ENCODE measurements at places on chromosomes 3 and 15.

DNA sequence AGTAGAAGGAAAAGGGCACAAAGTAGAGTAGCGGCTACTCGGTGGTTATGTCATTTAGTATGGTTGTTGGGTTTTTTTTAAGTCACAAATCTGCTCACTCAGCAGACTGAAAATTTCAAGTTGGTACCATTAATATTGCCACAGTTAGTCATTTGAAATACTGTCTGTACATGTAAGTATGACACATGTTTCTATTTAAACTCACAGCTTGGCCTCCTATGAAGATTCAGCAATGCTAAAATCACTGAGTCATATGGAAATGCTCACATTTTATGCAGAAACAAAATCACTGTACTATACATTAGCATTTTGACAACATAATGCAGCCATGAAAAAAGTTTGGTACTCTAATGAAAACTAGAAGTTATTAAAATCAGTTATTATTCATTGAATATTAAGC is 571.9 kb downstream of the TAFA4 start:
- no peak for DNase-seq

DNA sequence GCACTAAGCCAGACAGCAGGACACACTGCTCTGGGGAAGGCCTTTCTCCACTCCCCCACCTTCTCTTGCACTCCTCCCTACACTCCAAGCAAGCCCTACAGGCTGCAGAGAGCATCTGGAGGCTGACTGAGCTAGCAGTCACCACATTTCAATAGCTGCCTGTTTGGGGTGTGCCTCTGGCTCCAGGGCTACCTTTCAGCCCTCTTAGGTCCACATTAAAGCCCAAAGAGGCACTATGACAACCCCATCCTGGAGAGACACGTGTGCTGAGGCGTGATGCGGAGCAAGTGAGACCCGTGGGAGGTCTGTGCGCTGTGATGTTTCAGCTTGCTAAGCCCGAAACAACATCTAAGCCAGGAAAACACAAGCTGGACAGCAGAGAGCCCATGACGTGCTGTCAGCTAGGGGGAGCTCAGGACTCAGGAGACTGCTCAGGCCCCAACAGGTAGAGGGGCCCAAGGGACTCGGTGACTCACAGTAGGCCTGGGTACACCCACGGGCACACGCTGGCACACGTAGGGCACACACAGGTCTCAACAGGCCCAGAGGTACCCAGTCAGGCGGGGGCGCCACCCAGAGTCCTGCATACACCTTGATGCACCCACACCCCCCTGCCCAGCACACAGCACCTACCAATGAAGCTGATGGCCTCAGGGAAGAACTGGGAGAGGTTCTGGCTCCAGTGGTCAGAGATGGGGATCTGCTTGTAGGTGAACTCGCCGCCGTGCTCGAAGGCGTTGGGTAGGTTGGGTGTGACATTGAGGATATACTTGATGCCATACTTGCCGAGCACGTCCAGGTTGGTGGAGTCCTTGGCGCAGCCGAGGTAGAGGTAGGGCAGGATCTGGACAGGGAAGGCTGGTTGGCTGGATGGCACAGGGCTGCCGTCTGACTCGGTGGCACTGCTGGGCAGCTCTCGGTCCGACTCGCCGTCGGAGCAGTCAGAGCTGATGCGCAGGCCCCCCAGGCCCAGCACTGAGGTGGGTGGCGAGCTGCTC is 2.8 kb downstream of the DUSP7 start:
- no peak for DNase-seq

- DNase-seq, result no peak
Measured at GRCh38 chr3:106533093-106533787, 664.4 kb upstream of the CBLB start.

DNA sequence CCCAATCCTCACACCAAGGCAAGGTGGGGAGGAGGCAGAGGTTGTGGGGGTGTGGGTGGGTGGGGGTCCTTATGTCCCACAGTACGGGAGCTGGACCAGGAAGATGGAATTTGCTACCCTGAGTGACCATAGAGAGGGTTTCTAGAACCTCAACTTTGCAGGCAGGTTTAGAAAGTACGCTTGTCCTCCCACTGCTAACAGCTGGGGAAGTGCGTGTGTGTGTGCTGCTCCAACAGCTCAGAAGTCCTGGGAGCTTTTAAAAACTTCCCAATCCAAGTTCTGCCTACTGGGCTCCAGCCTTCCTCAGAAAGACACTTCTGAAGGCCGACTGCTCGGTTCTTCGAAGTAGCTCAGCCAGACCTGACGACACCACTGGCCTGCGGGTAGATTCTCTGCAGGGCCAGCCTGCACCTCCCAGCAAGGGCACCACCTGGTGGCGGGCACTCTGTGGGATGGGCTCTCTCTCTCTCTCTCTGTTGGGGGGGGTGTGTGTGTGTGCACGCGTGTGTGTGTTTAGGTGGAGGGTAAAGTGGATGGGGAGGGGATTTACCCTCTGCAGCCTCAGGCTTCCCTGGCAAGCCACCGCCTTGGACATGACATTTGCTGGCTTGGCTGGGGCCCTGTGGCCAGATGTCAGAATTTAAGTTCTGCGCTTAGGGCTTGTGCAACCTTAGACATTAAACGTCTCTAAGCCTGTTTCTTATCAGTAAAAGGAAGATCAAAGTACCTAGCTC is 15.6 kb downstream of the TMEM158 start:
- peak; percentile 55 for DNase-seq

- no peak for DNase-seq
Measured at GRCh38 chr3:23161308-23161707, 41.8 kb upstream of the UBE2E2 start.

- no peak for DNase-seq
Measured at GRCh38 chr3:38011111-38011510, 18.3 kb downstream of the PLCD1 start.

GRCh38 chr3:71728632-71729342 is 3.6 kb upstream of the EIF4E3 start:
- DNase-seq, result no peak

DNA sequence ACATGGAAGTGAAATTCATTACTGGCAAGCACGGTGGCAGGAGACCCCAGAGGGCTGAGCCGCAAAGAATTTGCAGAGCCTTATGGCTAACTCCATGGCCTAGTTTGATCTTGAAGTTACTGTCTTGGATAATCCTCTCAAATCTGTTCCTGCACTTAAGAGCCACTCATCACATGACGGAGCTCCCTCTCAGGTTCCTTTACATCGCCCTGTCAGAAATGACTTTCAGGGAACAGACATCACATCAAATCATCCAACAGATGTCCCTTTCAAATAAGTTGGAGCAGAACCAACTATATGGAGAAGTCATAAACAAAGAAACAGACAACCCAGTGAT is 328.8 kb upstream of the THBS1 start:
- no peak for DNase-seq

DNA sequence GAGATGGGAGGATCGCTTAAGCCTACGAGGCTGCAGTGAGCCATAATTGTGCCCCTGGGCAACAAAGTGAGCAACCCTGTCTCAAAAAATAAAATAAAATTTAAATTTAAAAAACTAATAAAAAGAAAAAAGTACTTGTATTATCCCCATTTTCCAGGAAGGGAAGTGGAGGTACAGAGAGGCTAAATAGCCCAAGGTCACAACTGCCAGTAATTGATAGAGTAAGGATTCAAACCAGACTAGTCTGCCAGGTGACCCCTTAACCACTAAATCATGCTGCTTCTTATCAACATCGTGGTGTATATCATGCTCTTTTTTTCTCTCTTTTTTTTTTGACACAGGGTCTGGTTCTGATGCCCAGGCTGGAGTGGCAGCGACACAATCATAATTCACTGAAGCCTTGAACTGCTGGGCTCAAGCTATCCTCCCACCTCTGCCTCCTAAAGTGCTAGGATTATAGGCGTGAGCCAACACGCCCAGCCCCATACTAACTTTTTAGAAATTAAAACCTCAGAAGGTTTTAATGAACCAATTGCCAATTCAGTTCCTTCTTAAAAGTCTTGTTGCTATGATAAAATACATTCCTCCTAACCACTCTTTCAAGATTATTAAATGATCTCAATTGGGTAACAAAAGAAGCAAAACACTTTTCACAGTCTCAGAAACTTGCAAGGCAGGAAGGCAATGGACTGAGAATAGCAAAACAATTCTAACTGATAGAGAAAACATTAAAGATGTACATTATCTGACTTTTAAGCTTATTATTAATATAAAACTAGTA is 30.5 kb downstream of the HERC1 start:
- no peak for DNase-seq

GRCh38 chr3:151350656-151351055 is 21.3 kb upstream of the P2RY13 start:
- DNase-seq, result no peak

DNA sequence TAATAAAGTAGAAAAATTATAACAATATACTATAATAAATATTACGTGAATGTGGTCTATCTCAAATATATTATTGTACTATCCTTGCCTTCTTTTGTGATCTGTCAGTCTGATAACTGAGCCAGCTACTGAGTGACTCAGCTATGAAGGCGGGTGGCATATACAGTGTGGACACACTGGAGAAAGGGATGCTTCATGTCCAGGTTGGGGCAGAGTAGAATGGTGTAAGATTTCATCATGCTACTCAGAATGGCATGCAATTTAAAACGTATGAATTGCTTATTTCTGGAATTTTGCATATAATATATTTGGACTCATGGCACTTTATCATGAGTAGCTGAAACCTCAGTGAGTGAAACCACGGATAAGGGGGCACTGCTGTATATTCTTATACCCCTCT is 172.9 kb upstream of the TBC1D5 start:
- no peak for DNase-seq

DNA sequence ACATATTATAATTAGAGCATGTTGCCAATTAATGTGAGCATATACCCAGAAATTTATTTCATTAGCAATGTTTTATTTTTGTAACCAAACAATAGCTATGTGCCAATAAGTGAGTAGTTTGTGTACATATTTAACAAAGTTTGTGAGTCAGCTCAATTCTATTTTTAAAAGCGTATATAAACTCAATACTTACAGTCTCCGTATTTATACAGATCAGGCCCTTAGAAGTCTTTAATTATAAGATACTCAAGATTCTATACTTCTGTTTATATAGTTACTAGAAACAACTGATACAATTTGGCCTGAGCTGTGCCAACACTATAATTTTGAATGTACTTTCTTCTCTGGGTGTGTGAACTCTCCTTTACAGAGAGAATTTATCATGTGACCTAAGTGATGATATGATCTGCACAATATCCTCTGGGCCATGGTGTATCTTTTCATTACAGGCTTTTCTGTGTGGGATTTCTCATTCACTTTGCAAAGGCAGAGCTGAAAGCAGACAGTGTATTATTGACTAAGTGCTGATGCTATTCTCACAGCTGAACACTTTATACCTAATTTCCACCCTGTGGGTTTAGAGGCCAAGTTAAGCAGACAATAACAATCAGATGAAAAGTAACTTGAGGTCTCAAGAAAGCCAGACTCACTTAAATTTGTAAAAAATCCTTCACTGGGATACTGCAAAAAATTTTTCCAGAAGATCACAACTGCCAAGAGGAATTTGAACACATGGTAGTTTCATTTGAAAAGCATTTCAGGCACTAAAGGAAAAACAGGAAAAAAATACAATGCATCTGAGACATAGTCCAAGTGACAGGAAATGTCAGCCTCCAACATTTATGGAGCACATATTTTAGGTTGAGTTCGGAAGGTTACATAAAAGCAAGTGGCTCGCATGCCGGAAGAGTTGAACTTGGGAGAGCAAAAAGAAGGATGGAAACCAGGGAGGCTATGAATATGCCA is 277.9 kb upstream of the SEMA6D start:
- DNase-seq, result no peak

DNA sequence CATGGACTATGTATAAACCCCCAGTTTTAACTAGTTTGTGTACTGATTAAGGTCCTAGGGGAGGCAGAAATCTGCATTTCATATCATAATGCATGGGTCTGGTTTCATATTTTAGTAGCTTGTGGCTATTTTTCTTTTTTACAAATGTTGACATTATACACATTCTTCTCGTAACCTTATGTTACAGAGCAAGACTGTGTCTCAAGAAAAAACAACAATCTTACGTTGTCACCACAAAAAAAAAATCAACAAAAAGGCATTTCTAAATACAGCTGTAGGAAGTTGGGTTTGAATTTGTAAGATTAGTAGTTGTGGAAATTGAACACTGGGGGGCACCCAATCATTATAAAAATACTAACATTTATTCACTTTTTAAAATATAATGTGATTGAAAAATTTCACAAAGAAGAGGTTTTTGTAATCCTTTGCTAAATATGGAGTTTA is 17.9 kb downstream of the SERP1 start:
- DNase-seq, result peak; percentile 62

- DNase-seq, result no peak
Measured at GRCh38 chr3:81416812-81417211, 344.6 kb downstream of the GBE1 start.

DNA sequence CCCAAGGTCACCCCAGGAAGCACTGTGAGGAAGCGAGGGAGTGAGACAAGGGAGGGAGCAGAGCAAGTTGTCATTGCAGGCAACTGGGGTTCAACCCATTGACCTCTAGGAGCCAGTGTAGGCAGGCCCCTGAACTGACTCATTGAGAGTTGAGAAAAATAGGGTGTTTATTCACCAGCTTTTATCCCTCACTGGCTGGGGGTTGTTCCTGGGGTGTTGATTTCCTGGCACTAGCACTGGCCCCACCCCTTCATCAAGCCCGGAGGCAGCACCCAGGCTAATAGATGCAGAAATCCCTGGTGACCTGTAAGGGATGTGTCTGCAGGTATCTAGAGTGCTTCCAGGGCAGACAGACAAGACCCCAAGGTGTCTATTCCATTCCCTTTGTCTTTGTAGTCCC is 183.9 kb downstream of the ARRDC4 start:
- DNase-seq, result no peak

- DNase-seq, result no peak
Measured at GRCh38 chr3:128767094-128767750, 41.2 kb downstream of the RAB7A start.

DNA sequence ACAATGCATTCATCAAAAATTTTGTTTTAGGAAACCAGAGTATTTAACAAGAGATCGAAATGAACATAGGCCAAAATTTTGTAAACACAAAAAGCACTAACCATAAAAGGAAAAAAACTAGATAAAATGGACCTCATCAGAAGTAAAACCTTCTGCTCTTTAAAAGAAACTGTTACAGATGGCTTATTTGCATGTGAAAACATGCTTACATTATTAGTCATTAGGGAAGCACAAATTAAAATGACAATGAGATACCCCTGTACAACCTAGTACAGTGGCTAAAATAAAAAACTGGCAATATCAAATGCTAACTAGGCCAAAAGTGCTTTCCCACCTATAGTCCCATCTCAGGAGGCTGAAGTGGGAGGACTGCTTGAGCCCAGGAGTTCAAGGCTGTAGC is 19.3 kb downstream of the UBR1 start:
- DNase-seq, result no peak

- DNase-seq, result no peak
Measured at GRCh38 chr15:56608140-56608778, 125.0 kb downstream of the ZNF280D start.

- no peak for DNase-seq
Measured at GRCh38 chr3:170002231-170002630, 35.6 kb upstream of the GPR160 start.
